Activated CD4-positive, alpha-beta memory T cell treated with anti-CD3 and anti-CD28 coated beads, Interleukin-2, amount 10 ng/mL, durations not matched to agents 7 days and 5 days (primary cell): ENCODE measurements at places on chromosomes 13 and 19. TPM values are rescaled to one million over a fixed set of nuclear protein-coding genes. Genes with fewer than 3 reads are reported as not detected.

DNA sequence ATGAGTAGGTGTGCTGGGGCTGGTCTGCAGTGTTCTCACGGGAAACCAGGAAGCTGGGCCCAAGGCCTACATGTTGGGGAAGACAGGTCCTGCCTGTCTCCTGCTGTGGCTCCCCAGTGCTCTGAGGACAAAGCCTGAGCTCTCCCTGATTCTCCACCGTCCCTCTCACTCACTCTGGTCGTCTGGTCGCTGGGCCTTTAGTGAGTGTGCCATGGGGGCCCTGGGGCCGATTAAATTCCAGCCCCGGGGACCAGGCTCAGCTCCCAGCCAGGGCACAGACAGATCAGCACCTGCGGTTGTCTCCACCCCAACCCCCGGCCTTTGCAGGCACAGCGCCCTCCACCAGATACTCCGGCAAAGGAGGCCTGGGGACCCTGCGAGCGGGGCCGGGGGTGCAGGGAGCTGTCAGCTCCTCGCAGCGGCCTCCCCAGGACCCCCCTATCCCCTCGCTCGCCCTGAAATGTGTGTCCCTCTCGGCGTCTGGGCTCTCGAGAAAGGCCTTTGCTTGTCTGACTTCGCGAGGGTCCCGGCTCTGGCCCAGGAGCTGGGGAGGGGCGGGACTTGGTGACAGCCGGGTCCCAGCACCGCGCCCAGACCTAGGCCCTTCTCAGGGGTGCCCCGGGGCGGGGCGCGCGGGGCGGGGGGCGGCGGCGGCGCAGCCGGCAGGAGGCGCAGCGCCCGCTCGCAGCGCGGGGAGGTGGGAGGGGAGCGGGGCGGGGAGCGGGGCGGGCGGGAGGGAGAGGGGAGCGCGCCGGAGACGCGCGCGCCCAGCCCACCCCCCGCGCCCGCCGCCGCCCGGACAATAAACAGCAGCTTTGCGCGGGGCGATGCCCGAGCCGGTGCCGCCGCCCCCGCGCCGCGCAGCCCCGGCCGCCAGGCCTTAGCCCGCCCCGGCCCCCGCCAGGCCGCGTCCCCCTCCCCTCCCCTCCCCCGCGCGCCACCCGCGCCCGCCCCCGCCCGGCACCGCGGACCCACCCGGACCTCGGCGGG, at the start of gene PALM:
Gene PALM (plus strand): TSS at position 782 of the 990 bp plus-strand sequence. CDS start 212 bp downstream, outside the sequence.
- no peak for DNase-seq

- DNase-seq, result no peak
Observed at GRCh38 chr19:17078920-17079709, 3.5 kb downstream of the MYO9B start.

DNA sequence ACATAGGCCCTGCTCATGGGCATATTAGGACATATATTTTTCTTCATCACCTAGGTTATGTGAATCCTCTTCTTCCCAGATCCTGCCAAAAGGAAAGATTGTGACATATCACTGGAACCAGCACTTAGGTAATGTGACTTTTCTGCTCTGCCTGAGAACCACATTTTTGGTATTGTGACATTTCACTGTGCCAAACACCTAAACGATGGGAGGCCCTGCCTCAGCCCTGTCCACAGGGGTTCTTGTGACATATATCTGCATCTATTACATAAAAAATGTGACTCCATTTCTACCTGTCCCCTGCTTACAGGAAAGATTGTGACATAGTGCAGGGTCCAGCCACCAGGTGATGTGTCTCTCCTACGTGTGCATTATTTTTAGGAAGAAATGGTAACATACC, 18.5 kb upstream of the ZNF730 start:
- no peak for DNase-seq

- DNase-seq, result no peak
Observed at GRCh38 chr13:73268306-73268705, 209.5 kb downstream of the KLF5 start.

DNA sequence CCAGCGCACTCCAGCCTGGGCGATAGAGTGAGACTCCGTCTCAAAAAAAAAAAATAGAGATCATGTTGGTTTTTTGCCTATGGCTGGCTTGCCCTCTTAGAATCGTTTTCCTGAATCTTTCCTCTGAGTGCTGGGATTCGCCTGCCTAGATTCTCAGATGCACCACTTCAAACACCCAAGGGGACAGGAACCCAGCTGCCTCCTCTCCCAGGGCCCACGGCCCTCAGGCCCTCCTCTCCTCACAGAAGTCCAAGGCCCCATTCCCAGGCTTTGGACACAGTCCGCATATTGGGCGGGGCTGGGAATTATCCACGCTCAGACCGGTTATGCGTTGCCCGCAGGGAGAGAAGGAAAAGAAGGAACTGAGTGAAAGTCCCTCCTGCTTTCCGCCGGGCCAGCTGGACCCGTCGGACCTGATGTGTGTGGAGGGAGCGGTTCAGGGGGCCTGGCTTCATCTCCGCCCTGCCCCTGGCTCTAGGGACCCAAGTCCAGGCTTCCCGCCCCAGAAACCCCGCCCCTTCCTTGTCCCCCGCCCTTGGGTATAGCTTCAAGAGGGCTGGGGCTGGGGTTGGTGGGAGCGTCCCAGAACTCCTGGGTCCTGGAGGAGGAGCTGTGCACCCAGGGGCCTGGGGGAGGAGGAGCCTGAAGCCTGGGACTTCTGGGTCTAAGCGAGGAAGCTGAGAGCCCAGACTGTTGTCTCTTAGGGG, 5.8 kb downstream of the PPFIA3 start:
- no peak for DNase-seq

- no peak for DNase-seq
Observed at GRCh38 chr13:27476943-27477703, 26.8 kb upstream of the MTIF3 start.

DNA sequence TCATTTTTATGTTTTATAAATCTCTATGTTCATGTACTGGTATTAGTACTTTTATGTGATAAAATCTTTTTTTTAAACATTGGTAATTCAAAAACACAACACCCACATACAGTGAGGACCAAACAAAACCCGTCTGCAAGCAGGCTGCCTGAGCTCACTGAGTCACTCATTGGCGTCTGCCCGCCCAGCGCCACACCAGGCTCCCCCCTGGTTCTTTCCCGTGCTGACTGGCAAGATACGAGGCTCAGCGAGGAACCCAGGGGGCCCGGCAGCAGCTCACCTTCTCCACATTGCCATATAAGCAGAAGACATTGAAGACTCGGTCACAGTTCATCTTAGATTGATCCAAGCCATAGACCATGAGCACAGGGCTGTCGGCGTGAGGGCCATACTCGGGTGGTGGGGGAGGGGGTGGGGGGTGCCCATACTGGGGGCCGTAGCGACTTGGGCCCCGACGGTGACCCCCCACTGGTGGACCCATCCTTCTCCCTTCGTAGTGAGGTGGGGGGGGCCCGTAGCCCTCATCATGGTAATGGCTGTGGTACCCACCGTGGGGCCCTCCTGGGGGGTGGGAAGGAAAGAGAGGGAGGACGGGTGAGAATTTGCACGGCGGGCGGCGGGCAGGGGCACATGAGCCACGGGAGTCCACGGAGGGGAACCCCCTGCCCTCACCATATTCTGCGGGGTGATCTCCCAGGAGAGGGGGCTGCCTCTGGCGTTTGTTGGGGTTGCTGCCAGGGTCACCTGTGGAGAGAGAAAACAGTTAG, 8.4 kb upstream of the ECH1 start:
- DNase-seq, result no peak

DNA sequence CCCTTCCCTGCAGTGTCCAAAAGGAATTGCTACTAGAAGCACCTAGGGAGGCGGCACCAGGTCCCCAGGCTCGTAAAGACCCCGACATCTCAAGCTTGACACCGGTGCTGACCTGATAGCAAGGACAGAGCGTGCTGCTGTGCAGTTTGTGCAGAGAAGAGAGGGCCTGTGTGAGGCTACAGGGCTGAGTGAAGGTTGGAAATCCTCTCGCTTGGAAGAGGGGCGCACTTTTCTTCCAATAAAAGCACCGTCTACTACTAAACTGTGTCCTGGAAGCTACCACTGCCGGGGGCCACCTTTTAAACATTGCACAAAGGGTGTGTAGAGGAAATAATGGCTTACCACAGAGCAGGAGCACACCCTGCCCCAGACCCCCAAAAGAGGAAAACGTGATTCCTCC, 11.0 kb downstream of the TMEM272 start:
- DNase-seq, result no peak

DNA sequence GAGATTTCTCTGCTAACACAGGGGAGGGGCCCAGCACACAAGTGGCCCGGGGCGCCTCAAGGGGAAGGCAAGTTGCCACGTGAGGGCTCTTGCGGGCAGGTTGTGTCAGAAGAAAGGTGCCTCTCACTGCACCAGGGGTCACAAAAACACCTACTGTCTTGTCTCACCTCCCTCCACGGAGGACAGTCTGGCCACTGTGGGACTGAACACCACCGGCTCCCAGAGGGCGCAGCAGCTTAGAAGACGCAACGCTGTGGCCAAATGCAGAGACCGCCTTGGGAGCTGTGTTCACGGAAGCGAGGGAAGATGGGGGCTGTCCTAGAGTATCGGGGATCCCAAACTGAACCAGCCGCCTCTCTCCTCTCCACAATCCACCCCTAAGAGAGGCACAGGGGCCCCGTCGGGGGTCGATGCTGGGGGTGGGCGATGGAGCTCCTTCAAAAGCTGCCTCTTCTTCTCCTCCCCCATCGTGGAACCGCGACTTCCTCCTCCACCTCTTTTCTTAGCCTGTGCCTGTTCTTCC, 177.5 kb downstream of the FOXO1 start:
- DNase-seq, result no peak

DNA sequence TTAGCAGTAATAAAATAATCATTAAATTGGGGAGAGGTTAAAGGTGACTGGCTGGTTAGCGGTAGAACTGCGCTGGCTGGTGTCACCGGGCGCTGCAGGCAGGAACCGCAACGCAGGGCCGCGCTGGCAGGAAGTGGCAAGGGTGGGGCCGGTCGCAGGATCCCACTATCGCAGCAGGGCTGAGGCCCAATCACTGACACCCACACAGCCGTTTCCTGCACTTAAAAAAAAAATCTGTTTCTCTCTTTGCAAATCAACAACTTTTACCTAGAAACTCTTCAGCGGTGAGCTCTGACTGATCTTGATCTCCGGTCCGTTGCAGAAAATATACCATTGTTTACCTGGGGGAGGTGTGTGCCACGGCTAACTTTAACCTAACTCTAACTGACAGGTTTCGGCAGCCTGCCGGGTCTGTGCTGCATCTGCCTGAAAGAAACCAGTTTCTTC, 46.9 kb downstream of the KLF2 start:
- peak; percentile 96 for DNase-seq

The PCDH17 gene
- not detected for total RNA-seq

The FAM216B gene
- not detected for total RNA-seq

The SYDE1 gene
- total RNA-seq, result not detected

The CADM4 gene
- 0.60 TPM for total RNA-seq

The YJEFN3 gene
- total RNA-seq, result 8.7 TPM

The KIR3DL2 gene
- 1.1 TPM for total RNA-seq

The TPTE2 gene
- 0.30 TPM for total RNA-seq

The TMEM145 gene
- not detected for total RNA-seq

The LYPD5 gene
- 0.71 TPM for total RNA-seq

The DAND5 gene
- 0.15 TPM for total RNA-seq

The UBE2L5 gene
- not detected for total RNA-seq
